ENCODE measurements at places on chromosomes 11 and 22.

DNA sequence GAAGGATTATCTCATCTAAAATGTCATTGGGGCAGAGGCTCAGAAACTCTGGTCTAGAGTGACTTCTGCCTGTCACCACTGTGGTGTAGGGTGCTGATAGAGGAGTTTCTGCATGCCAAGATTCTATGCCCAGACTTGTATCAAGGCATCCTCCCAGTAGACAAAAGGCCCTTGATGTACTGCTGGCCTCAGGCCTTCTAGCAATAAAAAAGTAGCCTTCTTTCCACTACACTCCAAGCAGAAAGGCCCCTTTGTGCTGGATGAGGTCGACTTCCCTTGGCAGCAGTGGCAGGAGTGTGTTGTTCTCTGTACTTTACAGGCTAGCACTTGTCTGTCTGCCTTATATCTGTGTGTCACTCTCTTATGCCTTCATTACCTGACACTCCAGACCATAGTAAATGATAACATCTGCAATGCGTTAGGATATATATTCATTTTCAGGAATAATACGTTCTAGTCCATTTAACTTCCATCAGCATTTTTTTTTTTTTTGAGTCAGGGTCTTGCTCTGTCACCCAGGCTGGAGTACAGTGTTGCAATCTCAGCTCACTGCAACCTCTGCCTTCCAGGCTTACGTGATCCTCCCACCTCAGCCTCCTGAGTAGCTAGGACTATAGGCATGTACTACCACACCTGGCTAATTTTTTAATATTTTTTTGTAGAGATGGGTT, 49.5 kb upstream of the RRM1 start:
- no peak for DNase-seq

DNA sequence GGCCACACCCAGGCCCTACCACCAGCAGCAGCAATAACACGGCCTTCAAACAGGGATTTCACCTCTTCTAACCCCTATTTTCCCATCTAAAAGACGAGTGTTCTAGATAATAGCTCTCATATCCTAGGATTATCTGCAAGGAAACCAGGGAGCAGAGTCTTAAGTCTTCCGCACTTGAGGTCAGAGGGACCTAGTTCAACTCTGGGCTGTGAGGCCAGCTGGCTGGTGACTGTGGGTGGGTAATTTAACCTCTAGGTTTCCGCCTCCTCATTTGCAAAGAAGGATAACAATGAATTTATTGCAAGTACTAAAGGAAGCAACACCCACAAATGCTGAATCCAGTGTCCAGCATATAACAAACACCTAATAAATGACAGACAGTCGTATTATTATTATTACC, 70.1 kb downstream of the LARGE1 start:
- DNase-seq, result no peak

- DNase-seq, result no peak
These were observed 34.1 kb downstream of the CD44 start for GRCh38 chr11:35173011-35173511.

DNA sequence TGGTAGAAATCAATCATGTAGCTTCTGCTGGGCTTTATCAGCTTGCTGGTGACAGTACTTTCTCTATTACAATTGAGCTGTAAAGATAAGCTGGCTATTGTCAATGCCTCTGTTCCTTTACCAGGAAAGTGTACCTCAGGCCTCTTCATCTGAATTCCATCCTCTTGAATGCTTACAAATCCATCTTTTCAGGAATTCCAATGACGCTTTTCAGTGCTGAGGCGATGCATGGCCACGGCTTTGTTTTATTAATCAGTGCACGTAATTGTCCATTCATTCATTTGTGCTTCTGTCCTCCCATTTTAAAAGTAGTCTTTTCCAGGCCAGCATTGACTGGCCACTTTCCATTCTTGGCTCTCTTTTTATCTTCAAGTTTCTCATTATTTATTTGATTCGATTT, 202.0 kb downstream of the PGR start:
- no peak for DNase-seq

Data from SW 1271 (cell line).